ENCODE measurements at places on chromosomes 12 and 14.

- DNase-seq, result no peak
Measured at GRCh38 chr14:103328941-103329340, 5.1 kb upstream of the EIF5 start.

DNA sequence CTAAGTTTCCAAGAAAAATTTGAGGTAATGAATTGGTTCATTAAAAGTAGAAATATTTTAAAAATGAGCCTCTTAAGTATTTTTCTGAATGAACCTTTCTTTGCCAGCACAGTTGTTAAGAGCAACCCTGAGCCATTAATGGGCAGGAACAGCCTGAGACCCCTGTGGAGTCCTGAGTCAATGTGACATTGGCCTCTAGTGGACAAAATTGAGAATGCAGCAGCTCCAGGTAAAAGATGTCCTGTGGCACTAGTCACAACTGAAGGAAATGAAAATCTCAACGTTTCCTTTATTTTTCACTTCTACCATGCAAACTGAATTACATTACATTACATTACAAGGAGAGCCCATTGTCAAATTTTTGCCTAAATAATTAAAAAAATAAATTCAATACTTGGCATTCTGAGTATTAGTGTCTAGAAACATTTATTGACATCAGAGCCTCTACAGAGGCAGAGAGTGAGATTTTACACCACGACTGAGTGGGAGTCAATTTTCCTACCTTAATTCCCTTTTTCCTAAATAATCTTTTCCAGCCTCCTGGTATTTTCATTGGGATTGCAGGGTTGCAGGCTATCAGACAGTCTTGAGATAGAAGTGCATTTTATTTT, 135.7 kb downstream of the PPM1H start:
- peak; percentile 67 for DNase-seq

DNA sequence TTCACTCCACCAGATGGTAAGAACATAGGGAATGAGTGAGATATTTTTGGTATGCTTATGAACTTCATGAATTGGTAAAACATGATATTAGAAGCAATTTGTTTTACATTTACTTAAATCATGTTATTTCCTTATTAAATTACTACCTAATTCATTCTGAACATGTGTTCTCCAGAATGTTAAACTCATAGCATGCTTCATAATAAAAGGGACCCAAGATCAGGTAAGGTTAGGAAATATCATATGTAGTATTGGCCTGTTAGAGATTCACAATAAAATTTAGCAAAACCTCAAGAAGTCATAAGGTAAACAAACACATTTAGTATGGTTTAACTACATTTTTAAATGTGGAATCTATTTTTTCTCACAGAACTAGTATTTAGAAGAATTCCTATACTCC, 28.2 kb downstream of the PTPRQ start:
- DNase-seq, result no peak

DNA sequence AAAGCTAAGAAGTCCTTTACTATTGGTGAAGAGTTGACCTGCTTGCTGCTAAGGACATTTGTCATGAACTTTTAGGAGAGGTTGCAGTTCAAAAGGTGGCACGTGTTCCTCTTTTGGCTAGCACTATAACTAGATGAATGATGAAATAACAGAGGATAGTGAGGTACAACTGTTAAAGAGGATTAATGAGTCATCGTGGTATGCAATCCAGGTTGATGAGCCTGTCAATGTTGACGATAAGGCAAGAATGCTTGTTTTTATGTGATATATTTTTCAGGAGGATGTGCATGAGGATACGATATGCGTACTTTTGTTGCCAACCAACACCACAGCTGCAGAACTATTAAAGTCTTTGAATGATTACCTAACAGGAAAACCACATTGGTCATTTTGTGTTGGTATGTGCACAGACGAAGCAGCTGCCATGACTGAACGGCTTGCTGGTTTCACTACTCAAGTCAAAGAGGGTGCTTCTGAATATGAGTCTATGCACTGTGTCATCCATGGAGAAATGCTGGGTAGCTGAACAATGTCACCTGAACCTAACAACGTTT, 10.6 kb downstream of the CEP128 start:
- DNase-seq, result no peak

Measured in ureter (tissue), 1 donor.